ENCODE measurements at places on chromosomes 5 and 9. TPM values are rescaled to one million over a fixed set of nuclear protein-coding genes. Genes with fewer than 3 reads are reported as not detected.

GRCh38 chr5:132474881-132475496, 15.6 kb downstream of the IRF1 start:
- DNase-seq, result peak; percentile 58

- no peak for DNase-seq
Observed at GRCh38 chr5:142115937-142116614, 7.5 kb downstream of the NDFIP1 start.

- no peak for DNase-seq
Observed at GRCh38 chr9:134205672-134206310, 41.4 kb upstream of the RNU6ATAC start.

DNA sequence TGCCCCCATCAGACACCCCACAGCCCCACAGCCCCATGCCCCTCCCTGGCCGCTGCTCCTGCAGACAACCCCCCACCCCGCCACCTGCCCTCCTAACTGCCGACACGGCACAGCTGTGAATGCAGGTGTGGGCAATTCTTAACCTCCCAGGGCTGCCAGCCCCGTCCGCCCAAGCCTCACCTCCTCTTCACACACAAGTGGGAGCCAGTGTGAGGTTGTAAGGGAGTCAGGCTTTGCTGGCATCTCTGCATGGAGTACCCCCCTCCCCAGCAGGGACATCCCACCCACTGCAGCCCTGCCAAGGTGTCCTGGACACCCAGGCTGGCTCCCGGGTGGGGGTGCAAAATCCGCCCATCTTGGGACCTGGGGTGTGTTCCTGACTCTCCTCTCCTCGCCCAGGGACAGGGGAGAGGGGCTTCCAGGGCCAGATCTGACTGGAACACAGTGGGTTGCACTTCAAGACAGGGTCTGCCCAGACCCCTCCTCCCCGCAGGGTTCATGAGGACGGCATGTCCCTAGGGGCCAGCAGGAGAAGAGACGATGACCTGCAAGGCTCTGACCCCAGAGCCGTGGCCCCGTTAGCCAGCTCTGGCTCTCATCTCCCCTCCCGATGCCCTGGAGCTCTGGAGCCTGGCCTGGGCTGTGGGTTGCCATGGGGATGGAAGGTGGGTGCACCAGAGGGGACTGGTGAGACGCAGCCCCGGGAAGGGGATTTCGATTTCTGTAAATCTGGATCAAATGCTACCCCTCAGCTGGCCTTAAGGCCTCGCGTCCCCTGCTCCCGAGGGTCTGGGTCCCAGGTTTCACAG, 34.4 kb downstream of the SARDH start:
- no peak for DNase-seq

DNA sequence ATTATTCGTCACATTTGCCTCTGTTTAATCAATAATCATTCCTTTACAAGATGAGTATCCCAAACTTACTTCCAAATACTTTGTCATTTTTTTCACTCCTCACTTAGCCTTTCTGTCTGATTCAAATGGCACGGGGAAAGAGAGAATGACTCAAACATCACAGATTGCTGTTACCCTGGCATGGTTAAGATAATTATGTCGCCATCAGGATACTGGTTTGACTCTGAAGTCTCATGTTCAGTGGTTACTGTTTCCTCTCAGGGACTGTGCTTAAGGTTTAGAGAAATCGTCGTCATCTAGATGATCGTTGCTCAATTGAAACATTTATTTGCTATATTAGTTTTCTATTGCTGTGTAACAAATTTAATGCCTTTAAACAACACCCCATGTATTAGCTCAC, 45.2 kb upstream of the RAD23B start:
- no peak for DNase-seq

- peak; percentile 52 for DNase-seq
Observed at GRCh38 chr5:149636861-149637246, 55.6 kb downstream of the ARHGEF37 start.

GRCh38 chr5:20617841-20618240, 629.8 kb upstream of the CDH18 start:
- DNase-seq, result no peak

DNA sequence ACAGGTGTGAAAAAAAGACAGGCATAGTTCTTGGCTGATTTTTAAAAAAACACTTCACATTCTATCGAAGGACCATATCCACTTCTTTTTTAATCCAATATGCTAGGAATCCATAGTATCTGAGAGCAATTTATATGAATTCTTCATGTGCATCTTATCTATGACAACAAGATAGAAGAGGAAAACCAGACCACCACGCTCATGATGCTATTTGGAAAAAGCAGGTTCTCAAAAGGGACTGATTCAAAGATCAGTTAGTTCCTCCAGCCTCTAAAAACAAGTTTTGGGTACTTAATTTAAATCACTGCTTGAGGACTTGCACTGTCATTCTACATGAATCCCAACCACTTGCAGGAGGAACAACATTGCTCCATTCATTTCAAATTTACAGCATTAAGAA, 6.3 kb downstream of the MEF2C start:
- no peak for DNase-seq

DNA sequence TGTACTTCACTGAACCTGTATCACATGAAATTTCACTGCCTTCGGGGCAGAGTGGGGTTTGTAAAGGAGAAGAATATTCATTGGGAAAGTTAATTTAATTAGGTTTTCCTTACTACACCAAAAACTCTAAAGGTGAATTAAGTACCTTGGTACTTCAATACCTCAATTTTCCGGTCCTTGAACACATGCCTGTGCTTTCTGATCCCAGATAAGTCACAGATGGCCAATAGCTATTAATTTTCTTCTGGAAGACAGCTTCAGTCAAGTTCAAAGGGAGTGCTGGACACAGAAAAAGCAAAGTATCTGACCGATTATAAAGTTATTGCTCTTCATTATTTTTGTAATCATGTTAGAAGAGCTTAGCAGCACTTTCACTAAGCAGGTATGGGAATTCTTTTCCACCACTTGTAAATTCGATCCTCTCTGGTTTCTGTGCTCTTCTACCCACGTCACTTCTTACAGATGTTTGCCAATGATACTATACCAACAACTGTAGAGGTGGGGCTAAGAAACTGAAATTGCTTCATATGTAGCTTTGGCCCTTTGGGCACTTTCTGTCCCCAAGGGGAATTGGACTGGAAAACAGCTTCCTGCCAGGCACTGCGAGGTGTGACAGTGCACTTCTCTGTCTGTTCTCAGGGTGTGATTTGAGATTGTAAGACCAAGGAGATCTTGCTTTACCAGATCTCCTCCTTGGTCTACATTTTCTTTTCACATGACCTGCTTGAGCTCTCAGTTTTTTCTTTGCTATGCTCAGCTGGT, 164.0 kb downstream of the CCDC192 start:
- no peak for DNase-seq

GRCh38 chr9:92438900-92439526, 14.7 kb upstream of the OMD start:
- DNase-seq, result no peak

GRCh38 chr5:56561-57290, 35.2 kb upstream of the PLEKHG4B start:
- no peak for DNase-seq

DNA sequence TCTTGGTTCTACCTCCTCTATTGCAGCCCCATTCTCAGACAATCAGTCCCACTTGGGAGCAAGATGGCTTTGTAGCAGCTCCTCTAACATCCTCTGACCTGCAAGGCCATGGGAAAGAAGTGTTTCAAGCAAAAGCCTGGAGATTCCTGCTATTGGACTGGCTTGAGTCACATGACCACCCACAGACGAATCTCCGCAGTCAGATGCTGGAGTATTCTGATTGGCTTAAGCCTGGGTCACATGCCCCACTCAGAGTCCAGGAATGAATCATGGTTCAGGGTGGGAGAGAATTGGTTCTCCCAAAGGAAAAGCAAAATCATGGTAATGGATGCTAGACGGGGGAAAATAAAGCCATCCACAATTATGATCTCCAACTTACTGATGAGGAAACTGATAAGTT, 22.6 kb upstream of the LMX1B start:
- DNase-seq, result no peak

GRCh38 chr5:121969660-121970295, 8.0 kb downstream of the SRFBP1 start:
- DNase-seq, result no peak

DNA sequence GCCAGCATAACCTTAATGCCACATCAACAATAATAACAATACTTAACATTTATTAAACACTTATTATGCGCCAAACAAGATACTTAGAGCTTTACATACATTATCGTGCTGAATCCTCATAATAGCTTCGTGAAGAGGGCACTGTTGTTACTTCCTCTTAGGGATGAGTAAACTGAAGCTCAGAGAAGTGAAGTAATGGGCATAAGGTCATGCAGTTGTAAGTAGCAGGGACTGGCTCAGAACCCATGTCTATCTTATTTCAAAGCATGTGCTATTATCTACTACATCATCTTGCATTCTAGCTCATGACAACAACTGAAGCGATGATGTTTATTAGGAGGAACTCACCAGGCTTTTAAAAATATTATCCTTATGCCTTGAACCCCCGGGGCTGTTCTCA, 34.9 kb upstream of the PPP3R2 start:
- no peak for DNase-seq

DNA sequence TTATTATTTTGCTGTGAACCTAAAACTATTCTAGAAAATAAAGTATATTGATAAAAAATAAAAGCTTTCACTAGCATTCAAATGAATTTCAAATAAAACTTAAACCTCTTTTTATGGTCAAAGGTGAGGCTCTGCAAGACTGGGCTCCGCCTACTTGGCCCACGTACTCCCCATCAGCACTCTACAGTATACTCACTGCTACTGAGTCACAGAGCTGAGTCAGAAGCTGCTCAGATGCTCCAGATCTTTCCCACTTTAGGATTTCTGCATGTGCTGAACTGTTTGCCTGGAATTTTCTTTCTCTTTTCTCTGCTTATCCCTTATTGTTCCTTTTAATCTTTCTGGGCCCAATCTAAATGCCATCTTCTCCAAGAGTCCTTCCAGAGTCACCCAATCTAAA, 331.9 kb upstream of the CCNG1 start:
- DNase-seq, result no peak

DNA sequence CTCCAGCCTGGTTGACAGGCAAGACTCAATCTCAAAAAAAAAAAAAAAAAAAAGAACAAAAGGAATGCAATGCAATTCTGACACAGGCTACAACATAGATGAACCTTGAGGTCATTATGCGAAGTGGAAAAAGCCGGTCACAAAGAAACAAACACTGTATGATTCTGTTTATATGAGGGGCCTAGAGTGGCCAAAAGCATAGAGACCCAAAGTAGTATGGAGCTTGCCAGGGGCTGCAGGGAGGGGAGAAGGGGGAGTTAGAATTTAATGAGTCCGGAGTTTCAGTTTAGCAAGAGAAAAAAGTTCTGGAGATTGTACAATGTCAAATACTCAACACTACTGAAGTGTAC, 33.2 kb upstream of the ASS1 start:
- no peak for DNase-seq

- DNase-seq, result no peak
Observed at GRCh38 chr5:14659821-14660607, 4.5 kb upstream of the OTULIN start.

- DNase-seq, result no peak
Observed at GRCh38 chr5:118511846-118512245, 476.5 kb downstream of the DTWD2 start.

DNA sequence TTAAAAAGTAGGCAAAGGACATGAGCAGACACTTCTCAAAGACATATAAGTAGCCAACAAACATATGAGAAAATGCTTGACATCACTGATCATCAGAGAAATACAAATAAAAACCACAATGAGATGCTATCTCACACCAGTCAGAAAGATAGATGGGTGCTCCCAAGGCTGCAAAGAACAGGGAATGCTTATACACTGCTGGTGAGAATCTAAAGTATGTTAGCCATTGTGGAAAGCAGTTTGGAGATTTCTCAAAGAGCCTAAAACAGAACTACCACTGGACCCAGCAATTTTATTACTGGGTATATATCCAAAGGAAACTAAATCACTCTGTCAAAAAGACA, 154.2 kb downstream of the NDUFS4 start:
- no peak for DNase-seq

DNA sequence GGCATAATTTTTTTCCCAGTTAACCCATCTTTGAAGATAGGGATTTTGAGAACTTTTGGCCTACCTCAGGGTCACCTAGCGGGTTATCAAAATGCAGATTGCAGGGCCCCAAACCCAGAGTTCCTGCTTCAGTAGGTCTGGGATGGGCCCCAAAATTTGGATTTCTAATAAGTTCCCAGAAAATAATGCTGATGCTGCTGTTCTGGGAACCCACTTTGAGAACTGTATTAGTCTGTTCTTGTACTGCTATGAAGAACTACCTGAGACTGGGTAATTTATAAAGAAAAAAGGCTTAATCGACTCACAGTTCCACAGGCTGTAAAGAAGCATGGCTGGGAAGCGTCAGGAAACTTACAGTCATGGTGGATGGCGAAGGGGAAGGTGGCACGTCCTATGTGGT, 182.2 kb upstream of the DMRT1 start:
- no peak for DNase-seq

DNA sequence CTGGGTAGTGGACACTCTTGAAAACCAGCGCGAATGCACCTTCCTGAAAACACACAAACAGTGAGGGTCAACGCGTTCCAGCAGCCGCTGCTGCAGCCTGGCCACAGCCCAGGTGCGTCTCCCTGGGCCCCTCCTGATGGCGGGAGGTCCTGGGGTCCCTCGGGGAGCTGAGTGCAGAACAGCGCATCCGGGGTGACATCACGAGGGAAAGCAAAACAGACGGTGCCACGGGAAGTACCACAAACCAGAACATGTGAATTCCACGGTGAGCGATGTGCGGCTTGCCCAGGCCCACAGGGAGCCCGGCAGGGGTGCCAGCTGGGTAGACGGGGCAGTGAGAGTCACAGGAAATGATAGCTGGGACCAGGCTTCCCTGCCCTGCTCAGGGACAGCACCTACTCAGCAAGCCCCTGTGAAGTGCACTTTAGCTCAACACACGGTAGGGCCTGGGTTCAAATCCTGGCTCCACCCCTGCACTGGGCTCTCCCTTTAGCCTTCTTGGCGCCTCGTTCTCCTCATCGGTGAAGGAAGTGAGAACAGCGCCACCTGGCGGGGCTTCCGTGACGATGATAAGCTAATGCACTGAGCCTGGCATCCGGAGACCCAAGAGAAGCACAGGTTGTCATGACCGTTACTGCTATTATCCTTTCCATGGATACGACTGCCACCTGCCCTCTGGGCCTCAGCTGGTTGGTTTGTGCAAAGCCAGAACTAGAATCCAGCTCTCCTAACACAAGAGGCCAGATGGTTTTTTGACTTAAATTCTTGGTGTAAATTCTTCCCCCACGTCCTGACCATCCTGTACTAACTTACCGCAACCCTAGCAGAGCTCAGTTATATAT, 24.6 kb downstream of the GFPT2 start:
- peak; percentile 83 for DNase-seq

Gene GDF9
- 1.9 TPM for total RNA-seq

Gene SPATA31C1
- total RNA-seq, result not detected

Gene PCDHA11
- not detected for total RNA-seq

Gene CXCL14
- total RNA-seq, result not detected

Gene PCDH1
- total RNA-seq, result not detected

Gene BTNL8
- total RNA-seq, result not detected
